Astrocyte of the cerebellum (primary cell): ENCODE measurements at places on chromosomes 3 and 15.

DNA sequence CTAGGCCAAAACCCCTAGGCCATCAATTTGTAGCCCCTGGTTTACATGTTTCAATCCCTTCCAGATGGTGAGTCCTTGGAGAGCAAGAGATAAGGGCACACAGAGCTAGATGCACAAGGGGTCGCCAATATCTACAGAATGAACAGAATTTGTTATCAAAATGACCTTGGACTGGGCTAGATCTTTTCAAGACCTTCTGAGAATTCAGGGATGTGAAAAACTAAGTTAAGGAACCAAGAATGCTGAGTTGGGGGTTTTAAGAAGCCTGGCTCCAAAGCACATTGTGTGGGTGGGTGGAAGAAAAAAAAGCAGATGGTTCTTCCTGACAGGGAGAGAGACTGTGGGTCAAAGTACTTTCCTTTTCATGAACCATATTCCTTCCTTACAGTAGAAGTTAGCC lies 10.2 kb downstream of the CDCP1 start:
- no peak for DNase-seq

DNA sequence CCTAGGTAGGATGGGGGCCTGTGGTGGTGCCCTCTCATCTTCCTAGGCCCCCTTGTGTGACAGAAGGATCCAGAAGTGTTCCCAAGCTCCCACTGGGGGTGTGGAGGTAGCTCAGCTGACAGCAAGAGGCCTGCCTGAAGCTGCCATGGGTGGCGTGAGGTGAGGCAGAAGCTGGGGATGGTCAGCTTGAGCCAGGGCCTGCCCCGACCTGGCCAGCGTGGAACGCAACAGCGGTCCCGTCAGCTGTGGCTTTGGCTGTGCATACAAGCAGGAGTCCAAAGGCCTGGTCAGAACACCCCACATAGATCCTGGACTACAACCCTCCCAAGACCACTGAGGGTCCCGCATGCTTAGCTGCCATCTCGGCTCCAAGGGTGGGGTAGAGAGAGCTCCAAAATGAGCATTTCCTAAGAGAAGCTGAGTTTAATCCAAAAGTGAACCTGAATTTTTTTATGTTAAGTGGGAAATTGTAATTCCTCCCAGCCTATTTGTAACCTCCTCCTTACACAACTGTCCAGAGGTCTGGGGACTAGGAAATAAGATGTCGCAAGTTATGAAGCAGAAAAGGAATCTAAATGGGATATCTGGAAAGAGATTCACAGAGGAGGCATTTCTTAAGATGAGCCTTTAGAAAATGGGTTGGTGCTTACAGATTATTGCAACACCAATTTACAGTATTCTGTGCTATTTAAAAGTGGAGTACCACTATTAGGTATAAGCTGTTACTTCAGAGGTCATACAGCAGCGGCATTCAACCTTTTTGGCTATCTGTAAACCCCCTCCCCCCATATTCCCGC lies 9.9 kb upstream of the PLA2G4D start:
- DNase-seq: no peak

GRCh38 chr3:128427872-128428822 lies 38.5 kb downstream of the DNAJB8 start:
- no peak for DNase-seq

- no peak for DNase-seq
Measured at GRCh38 chr3:8767667-8768363, 1.6 kb downstream of the OXTR start.

DNA sequence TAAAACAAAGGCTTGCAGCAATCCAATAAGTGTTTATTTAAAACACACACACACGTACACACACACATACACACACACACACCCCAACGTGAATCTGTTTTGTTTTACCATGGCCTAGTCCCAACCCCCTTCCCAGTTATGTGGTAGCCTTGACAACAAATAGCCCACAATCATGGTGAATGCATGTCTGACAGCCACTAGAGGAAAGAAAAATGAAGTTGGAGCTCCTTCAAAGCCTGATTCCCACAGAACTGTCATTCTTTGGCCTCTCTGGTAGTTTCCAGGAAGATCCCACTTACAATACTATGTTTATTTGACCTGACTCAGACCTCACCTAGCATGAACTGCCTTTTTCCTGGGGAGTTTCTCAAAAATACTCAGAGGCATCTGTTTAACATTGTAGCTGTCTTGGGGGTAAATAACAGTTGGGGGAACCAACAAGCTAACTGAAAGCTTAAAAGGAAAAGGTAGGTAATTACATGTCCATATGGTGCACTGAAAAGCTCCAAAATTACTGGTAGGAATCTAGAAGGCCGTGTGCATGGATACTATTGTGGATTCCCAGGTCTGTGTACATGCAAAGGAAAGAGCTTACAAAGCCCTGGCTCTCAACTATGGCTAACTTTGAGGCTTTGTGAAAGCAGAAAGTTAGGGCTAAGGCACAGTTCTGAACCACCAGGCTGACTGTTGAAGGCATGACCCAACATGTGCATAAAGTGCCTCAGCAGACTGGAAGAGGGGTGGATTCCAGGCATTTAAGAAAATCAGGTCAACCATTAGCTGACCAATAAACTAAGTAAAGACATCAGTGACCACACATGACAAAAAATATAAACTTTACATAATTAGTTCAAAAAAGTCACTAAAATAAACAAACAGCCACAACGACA lies 65.3 kb downstream of the FAIM start:
- peak; percentile 81 for DNase-seq

DNA sequence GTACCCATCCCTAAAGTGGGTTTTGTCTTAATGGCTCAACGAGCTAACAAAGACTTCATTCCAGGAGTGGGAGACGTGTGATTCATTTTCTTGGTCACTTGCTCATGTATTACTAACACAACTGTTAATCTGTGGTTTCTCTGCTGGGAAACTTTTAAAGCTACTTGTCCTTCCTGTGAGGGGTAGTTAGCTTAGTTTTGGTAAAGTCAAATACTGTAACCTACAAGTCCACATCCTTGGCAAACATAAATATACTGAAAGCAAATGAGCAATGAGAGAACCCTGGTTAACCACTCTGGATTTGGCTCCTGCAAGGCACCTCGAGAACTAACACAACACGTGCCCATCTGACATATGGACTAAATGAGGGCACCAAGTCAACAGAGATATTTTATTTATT lies 19.9 kb downstream of the NOX5 start:
- peak; percentile 81 for DNase-seq

GRCh38 chr3:30948426-30948825 lies 54.0 kb upstream of the GADL1 start:
- no peak for DNase-seq

- DNase-seq: no peak
Measured at GRCh38 chr3:153254361-153254760, 92.3 kb downstream of the RAP2B start.

DNA sequence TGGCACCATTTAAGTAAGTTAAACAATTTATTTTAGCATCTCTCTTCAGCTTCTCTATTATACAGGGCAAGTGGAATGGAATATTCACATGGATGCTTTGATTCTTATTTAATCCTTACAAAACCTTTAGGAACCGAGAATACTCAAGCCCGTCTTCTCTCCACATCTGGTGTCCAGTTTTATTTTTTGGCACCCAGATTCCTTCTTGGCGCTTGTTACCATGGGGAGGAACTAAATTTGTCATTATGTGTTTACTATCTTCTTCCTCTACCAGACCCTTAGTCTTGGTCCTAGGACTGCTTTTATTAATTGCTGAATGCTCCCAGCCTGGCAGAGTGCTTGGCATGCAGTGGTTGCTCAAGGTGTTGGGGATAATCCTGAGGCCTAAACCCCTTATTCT lies 138.8 kb downstream of the CACNA2D3 start:
- no peak for DNase-seq

DNA sequence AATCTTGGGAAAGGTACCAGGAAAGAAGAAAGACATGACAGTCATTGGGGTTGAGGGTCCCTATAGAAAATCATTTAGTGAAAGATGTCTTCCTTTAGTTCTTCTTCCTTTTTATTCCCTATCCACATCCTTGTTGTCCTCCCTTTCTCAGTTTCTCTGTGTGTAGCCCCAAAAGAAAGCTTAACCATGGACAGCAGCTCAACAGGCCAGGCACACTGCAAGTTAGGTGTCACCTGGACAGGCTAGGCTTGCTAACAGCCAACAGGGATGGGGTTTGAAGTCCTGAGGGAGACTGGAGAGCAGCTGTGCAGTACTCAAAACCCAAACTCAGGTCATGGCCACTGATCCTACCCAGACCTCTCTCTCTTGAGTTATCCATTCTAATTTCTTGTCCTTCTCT lies 543.1 kb downstream of the TUSC7 start:
- DNase-seq: no peak

DNA sequence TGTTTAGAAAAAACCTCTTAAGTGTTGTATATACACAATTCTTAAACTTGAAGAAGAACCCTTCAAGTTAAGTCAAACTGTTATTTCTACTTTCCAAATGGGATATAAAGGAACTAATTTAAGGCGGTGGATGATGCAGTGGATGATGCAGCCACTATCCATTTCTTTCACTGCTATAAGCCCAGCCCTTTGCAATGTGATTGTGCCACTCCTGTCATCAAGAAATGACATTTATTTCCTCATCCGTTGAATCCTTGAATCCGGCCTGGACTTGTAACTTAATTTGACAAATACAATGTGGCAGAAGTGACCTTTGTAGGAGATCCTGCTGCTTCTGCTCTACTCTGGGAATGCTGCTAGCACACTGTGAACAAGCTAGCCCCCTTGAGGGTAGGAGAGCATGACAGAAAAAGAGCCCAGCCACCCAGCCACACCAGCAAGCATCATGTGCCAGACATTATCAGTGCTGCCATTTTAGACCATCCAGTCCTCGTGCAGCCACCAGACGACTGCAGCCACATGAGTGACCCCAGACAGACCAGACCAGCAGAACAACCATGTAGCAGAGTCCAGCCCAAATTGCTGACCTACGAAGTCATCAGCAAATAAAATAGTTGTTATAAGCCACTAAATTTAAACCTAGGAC lies 47.4 kb downstream of the UACA start:
- DNase-seq: no peak

GRCh38 chr3:128804017-128804810 lies 75.2 kb upstream of the ACAD9 start:
- peak; percentile 16 for DNase-seq

- no peak for DNase-seq
Measured at GRCh38 chr15:74306781-74307217, 60.6 kb downstream of the CYP11A1 start.

DNA sequence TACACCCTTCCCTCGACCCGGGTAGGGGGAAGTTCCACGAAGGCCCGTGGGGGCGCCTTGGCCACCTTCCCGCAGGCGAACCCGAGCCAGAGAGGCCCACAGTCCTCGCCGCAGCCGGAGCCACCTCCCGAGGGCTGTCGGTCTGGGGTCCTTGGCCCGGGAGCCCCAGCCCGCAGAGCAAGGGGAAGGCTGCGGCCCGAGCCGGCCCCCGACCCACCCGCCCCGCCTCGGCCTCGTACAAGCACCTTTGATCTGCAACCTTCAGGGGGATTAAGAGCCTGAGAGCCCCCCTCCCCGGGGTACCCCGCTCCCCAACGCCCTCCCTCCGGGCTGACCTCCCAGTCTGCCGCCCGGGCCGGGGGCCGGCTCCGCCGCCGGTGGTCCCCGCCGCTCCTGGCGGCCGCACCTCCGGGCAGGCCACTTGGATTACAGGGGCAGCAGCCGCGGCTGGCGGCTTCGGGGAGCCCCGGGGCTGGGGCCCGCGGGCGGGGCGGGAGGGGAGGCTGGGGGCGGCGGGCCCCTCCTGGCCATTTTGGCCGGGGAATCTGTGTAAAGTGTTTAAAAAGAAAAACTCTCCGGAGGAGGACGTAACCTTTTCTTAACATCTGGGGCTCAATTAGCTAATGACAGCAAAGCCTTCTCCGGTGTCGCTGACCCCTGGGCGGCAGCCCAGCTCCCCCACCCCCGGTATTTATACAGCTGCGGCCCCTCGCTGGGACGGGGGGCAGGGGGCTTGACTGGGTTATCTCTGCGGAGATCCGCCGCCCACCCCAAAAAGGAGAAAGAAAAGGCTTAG lies 40.2 kb downstream of the EPHB3 start:
- no peak for DNase-seq

- DNase-seq: no peak
Measured at GRCh38 chr3:117263745-117264144, 554.2 kb downstream of the TUSC7 start.

GRCh38 chr3:152477422-152477821 lies 208.7 kb downstream of the MBNL1 start:
- no peak for DNase-seq

- DNase-seq: no peak
Measured at GRCh38 chr15:29712149-29712885, 110.0 kb downstream of the TJP1 start.

GRCh38 chr3:46926871-46927717 lies 49.5 kb downstream of the CCDC12 start:
- no peak for DNase-seq

DNA sequence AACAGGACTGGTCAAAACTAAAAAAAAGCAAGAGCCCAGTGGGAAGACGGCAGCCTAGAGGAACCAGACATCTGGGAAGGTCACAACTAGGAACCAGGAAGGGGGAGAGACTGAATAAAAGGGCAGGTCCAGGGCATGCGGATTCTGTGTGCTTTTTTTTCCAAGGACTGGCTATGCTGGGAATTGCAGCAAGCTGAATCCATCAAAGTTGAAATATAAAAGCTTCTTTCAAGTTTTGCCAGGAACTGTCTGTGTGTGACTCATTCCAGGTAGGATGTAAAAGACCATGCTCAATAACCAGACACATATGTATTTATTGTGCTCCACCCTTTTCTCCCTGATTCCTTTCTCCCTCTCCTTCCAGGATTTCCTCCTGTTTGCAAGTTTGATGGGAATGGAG lies 47.9 kb upstream of the CCDC80 start:
- no peak for DNase-seq

DNA sequence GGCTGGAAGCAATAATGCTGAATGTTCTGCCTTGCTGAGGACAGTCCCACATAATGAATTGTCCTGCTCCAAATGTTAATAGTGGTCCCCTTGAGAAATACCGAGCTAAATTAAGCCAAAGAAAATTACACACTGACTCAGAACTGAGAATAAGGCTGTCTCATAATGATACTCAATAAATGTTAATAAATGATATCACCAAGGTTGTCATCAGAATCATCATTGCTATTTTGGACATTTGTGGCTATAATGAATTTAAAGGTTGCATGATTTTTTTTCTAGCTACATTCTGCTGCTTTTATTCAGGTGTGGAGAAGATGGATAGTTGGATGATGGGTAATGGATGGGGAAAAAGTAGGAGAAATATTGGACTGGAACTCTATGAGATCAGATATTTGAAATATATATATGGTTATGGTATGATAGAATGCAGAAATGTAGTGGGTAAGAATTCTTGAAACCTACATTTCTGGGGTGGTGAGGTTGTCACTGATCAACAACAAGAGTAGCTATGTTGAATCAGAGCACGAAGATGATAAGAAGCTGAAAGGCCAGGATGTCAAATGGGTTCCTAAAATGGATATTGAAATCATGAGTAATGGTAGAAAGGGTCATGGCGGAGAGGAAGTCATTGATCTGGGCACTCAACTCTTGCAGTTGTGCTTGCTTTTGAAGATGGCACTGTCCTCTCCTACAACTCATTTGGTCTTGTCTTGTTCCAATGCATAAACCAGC lies 12.8 kb downstream of the CHST2 start:
- DNase-seq: no peak

GRCh38 chr3:149270180-149270579 lies 48.6 kb upstream of the CP start:
- DNase-seq: no peak

GRCh38 chr15:31523655-31524049 lies 197.0 kb downstream of the KLF13 start:
- no peak for DNase-seq
